ENCODE measurements at places on chromosomes 5 and 9. TPM values are rescaled to one million over a fixed set of nuclear protein-coding genes. Genes with fewer than 3 reads are reported as not detected.

DNA sequence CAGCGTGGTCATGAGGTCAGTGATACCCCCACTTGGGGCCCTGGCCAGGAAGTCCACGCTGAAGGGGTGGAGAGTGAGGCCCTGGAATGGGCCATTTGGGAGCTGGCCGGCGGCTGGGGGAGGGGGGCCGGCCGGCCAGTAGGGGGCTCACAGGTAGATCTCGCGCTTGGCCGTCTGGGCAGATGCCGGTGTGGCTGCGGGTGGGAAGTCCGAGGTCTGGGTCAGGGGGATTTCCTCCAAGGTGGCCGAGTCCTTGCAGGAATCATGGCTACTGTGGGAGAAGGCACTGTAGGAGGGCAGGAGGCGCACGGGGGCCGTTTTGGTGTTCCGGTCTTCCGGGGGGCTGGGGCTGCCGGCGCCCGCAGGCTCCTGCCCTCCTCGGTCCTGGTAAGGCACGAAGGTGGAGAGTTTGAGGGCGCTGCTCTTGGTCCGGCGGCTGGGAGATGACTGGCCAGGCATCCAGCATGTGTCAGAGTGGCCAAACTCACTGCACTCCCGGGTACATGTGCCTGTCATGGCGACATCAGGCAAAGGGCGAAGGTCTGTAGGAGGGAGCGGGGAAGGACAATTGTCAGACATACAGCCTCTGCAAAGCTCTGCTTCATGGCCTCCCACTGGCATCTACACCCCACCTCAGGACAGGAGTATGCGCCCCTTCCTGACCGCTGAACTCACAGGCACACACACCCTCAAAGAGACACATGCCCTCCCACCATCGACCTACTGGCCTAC lies 24.1 kb downstream of the PCDH1 start:
- peaks cover 50% of the 10 kb centered on the region for H3K4me1 ChIP-seq
- peaks cover 21% of the 10 kb centered on the region for H3K36me3 ChIP-seq

- DNase-seq = no peak
- H3K4me1 ChIP-seq = no peaks in the 10 kb centered on the region
- no peak overlapping the region for H3K27ac ChIP-seq
These were observed 34.9 kb upstream of the ACOT12 start for GRCh38 chr5:81428861-81429260.

DNA sequence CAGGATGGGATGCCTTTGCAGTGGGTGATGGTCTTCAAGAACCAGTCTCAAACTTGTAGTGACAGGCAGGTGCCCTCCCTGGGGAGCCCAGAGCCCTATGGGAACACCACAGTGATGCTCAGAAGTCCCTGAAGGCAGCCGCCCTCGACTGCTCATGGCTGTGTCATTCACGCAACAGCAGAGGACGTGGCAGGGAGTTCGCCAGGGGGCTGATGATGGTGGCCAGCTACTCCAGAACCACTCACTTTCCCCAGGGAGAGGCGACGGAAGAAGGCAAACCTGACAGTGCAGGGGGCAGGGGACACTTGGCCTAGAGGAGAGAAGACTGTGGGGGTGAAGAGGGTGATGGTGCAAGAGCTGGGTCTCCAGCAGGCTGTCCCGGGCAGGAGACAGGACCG lies 4.0 kb downstream of the IL13 start:
- no peaks in the 10 kb centered on the region for H3K36me3 ChIP-seq
- DNase-seq = no peak
- no peak overlapping the region for H3K27ac ChIP-seq
- no peak overlapping the region for H3K4me3 ChIP-seq

DNA sequence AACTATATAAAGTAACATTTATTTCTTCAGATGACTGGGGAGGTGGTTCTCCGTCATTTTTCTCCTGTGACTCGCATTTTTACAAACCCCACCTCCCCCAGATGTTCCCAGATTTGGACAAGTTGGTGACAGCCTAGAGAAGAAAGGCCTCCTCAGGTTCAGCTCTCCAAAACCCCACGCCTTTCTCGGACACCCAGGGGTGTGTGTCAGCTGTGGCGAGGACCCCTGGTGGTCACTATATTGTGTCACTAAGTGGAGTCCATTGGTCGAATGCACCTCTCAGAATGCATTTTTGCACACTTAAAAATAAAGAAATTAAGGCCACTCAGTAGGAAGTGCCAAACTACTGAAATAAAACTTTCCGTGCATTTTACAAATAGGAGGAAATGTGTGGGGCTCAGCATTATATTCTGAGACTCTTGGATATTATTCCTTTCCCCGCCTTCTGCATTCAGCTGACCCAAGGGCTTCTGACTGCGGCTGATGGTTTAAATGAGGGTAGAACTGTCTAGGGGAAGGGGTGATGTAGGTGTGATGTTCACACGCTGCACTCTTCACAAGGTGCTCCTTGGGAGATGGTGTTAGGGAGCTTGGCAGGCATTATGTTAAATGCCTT lies 47.6 kb downstream of the ACO1 start:
- no peak for DNase-seq
- no peak overlapping the region for H3K4me3 ChIP-seq
- no peaks in the 10 kb centered on the region for H3K4me1 ChIP-seq
- no peaks in the 10 kb centered on the region for H3K27me3 ChIP-seq
- no peak overlapping the region for H3K27ac ChIP-seq

DNA sequence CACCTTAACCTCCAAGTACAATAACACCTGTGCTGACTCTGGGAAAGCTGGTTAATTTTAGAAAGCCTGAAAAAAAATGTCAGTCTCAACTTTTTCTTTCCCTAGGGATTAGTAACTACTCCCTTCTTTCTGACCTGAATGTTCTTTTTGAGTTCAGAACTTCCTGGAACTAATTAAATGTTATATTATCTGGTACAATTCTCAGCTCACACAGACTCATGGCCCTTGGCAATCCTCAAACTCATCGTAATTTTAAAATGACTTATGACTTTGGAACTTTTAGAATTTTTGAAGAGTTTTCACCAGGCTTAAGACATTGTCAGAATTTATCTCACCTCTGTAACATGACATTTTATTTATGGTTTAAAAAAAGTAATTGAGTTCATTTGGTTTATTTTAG lies 315.0 kb downstream of the FER start:
- no peaks in the 10 kb centered on the region for H3K27me3 ChIP-seq
- no peaks in the 10 kb centered on the region for H3K4me1 ChIP-seq
- no peak overlapping the region for H3K4me3 ChIP-seq
- no peak overlapping the region for H3K27ac ChIP-seq
- H3K36me3 ChIP-seq = no peaks in the 10 kb centered on the region

- no peaks in the 10 kb centered on the region for H3K27me3 ChIP-seq
- no peak overlapping the region for H3K4me3 ChIP-seq
- H3K27ac ChIP-seq = no peak overlapping the region
- DNase-seq = no peak
- H3K4me1 ChIP-seq = peaks cover under 1% of the 10 kb centered on the region
These were observed 430.6 kb downstream of the ZNF608 start for GRCh38 chr5:124315741-124316415.

GRCh38 chr9:133830310-133830709 lies 92.2 kb upstream of the SARDH start:
- peaks cover 12% of the 10 kb centered on the region for H3K4me1 ChIP-seq
- no peak overlapping the region for H3K27ac ChIP-seq
- no peaks in the 10 kb centered on the region for H3K36me3 ChIP-seq
- no peaks in the 10 kb centered on the region for H3K27me3 ChIP-seq
- no peak overlapping the region for H3K4me3 ChIP-seq

- DNase-seq = no peak
- no peak overlapping the region for H3K27ac ChIP-seq
- H3K36me3 ChIP-seq = no peaks in the 10 kb centered on the region
These were observed 65.8 kb upstream of the PLPP6 start for GRCh38 chr9:4596165-4596922.

DNA sequence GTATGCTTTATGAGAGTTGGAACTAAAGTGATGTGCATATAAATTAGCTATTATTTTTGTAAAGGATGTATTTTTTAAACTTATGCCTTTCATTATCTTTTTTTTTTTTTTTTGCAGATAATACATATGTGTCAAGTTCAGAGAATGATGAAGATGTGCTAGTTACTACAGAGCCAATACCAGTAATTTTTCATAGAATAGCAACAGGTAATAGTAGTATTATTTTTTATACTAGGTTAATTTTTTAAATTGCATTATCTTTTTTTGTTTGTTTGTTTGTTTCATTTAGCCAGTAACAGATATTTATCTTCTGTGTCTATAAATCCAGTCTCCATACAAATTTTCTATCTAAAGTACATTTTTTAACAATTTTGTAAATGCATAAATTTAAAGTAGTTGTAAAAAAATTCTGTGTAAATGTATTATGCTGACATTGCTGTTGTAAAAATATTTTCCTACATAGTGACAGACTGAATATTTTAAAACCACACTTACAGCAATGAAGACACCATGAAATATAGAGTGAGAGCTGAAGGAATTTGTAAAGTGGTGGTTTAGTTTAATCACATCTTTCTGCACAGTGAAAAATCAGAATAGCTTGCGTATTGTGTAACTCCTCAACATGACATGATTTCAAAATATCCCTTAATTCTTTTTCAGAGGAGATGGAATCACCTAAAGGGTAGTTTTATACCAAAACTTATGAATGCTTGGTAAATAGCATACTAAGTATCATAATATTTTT lies 93.3 kb downstream of the PARP8 start:
- H3K27ac ChIP-seq = no peak overlapping the region
- H3K4me3 ChIP-seq = no peak overlapping the region
- H3K4me1 ChIP-seq = no peaks in the 10 kb centered on the region
- H3K27me3 ChIP-seq = no peaks in the 10 kb centered on the region
- no peaks in the 10 kb centered on the region for H3K36me3 ChIP-seq

GRCh38 chr5:15634591-15635288 lies 134.8 kb downstream of the FBXL7 start:
- H3K27ac ChIP-seq = no peak overlapping the region
- H3K36me3 ChIP-seq = no peaks in the 10 kb centered on the region
- H3K4me1 ChIP-seq = no peaks in the 10 kb centered on the region

GRCh38 chr5:139650031-139650688 lies 2.0 kb downstream of the CXXC5 start:
- DNase-seq = no peak
- H3K36me3 ChIP-seq = no peaks in the 10 kb centered on the region
- peaks cover 3% of the 10 kb centered on the region for H3K27me3 ChIP-seq
- H3K27ac ChIP-seq = peak overlapping the region; percentile 38
- H3K4me3 ChIP-seq = peak overlapping the region; percentile 91

DNA sequence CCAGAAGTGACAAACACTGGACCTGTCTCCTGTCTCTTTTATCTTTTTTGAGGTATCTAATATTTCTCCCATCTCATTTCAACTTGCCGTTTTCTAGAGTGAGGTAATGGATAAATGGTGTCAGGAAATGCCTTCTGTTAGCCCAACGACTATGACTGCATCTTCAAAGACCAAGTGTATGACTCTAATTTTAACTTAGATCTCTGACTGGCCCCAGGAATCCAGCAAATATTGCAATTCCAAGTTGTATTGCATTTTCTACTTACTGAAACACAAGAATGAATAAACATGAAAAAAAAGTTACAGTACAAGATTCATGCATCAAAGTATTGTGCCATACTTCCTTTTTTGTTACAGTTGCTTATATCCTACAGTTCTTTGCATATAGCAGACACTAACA lies 26.3 kb downstream of the SLC28A3 start:
- no peak overlapping the region for H3K27ac ChIP-seq
- no peaks in the 10 kb centered on the region for H3K27me3 ChIP-seq
- no peak for DNase-seq
- H3K4me3 ChIP-seq = no peak overlapping the region
- H3K36me3 ChIP-seq = no peaks in the 10 kb centered on the region

DNA sequence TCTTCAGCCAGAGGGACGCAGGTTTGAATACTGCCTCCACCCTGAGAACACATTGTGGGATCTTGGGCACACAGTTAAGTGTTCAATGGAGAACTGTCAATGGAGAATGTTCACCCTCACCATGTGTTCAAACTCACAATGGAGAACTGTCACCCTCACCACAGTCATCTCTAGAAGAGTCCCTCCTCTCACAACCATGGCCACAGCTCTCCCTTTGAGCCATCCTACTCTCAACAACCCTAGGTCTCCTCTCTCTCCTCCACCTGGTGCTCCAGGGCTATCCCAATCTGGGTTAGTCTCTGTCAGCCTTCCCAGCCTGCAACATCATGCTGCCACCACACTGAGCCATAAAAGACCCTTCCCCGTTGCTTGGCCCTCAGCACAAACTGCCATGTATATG lies 36.3 kb upstream of the HAND1 start:
- no peaks in the 10 kb centered on the region for H3K36me3 ChIP-seq
- H3K27ac ChIP-seq = no peak overlapping the region
- no peak overlapping the region for H3K4me3 ChIP-seq
- no peak for DNase-seq
- peaks cover 3% of the 10 kb centered on the region for H3K4me1 ChIP-seq
- H3K27me3 ChIP-seq = no peaks in the 10 kb centered on the region

DNA sequence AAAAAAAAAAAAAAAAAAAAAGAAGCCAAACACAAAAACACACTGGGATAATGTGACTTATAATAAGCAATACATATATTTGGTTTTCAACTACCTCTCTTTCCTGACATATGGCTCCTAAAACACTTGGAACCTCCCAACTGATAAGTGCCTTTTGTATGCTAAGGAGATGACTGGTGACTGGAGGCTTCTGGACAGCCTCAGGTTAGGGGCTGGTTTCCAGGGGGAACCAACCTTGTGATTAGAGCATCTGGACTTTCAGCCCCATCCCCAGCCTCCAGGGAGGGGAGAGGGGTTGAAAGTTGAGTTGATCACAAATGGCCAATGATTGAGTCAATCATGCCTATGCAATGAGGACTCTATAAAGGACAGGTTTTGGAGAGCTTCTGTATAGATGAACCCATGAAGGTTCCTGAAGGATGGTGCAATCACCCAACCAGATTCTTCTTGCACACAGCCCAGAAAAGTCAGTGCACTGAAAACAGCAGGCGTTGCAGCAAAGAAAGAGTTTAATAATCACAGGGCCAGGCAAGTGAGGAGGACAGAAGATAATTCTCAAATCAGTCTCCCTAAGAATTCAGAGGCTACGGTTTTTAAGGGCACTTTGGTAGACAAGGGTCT lies 276.7 kb downstream of the AUH start:
- no peaks in the 10 kb centered on the region for H3K27me3 ChIP-seq
- no peak overlapping the region for H3K4me3 ChIP-seq
- DNase-seq = no peak
- H3K36me3 ChIP-seq = no peaks in the 10 kb centered on the region
- no peak overlapping the region for H3K27ac ChIP-seq
- H3K4me1 ChIP-seq = no peaks in the 10 kb centered on the region

DNA sequence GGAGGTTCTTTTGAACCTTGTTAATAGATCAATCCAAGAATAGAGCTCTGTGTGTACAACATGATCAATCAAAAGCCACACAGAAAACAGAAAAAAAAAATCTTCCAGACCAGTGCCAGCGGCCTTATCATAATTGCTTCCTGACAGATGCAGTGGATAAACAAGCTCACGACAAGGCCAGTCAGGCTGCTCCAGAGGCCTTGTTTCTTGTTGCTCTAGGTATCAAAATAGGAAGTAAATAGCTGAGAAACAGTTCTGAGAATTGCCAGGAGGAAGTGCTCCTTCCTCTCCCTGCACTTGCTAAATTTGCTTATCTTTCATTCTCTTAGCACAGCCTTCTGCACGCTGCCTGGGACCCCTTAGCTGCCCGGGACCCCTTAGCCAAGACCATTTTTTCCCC lies 199.0 kb upstream of the TARS1 start:
- no peaks in the 10 kb centered on the region for H3K27me3 ChIP-seq
- DNase-seq = no peak
- no peaks in the 10 kb centered on the region for H3K36me3 ChIP-seq
- no peak overlapping the region for H3K27ac ChIP-seq

- H3K27me3 ChIP-seq = no peaks in the 10 kb centered on the region
- peaks cover 17% of the 10 kb centered on the region for H3K36me3 ChIP-seq
- no peak overlapping the region for H3K4me3 ChIP-seq
- no peak overlapping the region for H3K27ac ChIP-seq
These were observed 3.3 kb downstream of the MAT2B start for GRCh38 chr5:163508753-163509152.

INSL6 gene
- total RNA-seq = not detected

LECT2 gene
- total RNA-seq = not detected

LIX1 gene
- total RNA-seq = 0.26 TPM

VDAC1 gene
- 285 TPM for total RNA-seq

GPX8 gene
- total RNA-seq = 55.5 TPM

Data from H1 (cell line).